A549 treated with CORT108297 at 1 μM for 4 hours (cell line): ENCODE measurements at places on chromosomes 2 and 18. TPM values are rescaled to one million over a fixed set of nuclear protein-coding genes. Genes with fewer than 3 reads are reported as not detected.

The LINC00305 gene
- not detected in 5 replicates for total RNA-seq

The CFAP221 gene
- 0.17 to 0.48 TPM (median 0.32 TPM) in 5 replicates for total RNA-seq

The CNGA3 gene
- total RNA-seq, result 0.06 TPM in 1 of 5 replicates, not detected in the others

The MOCOS gene
- total RNA-seq, result 2.5 to 3.7 TPM (median 3.1 TPM) in 5 replicates

The ANKAR gene
- 0.68 to 2.3 TPM (median 1.7 TPM) in 5 replicates for total RNA-seq

The ELOA2 gene
- not detected in 5 replicates for total RNA-seq

The SLC4A5 gene
- 0.24 to 0.63 TPM (median 0.42 TPM) in 5 replicates for total RNA-seq

The DSG1 gene
- total RNA-seq, result not detected in 5 replicates

The SPHKAP gene
- 0.02 TPM in 1 of 5 replicates, not detected in the others for total RNA-seq

The LBX2 gene
- total RNA-seq, result 2.5 to 4.4 TPM (median 4.2 TPM) in 5 replicates

The FMNL2 gene
- 26.0 to 34.8 TPM (median 32.0 TPM) in 5 replicates for total RNA-seq

The REEP1 gene
- total RNA-seq, result 0.67 to 0.87 TPM (median 0.74 TPM) in 5 replicates

The CLEC4F gene
- not detected in 5 replicates for total RNA-seq

The RAB17 gene
- 0.13 to 0.28 TPM (median 0.18 TPM) in 4 of 5 replicates, not detected in the other for total RNA-seq

The DNAJC5G gene
- not detected in 5 replicates for total RNA-seq

The HAAO gene
- total RNA-seq, result not detected in 5 replicates

The OR6B2 gene
- total RNA-seq, result not detected in 5 replicates

The FAM110C gene
- total RNA-seq, result 0.05 to 0.12 TPM (median 0.09 TPM) in 5 replicates

The ANKRD30B gene
- total RNA-seq, result 0.02 to 0.03 TPM (median 0.02 TPM) in 3 of 5 replicates, not detected in the others

The COL5A2 gene
- 47.9 to 90.5 TPM (median 76.8 TPM) in 5 replicates for total RNA-seq
